H9 (cell line): ENCODE measurements at places on chromosomes 4 and X. TPM values are rescaled to one million over a fixed set of nuclear protein-coding genes. Genes with fewer than 3 reads are reported as not detected.

- no peak for DNase-seq
- no peaks in the 10 kb centered on the region for H3K36me3 ChIP-seq
- H3K4me3 ChIP-seq: no peak overlapping the region
- H3K27me3 ChIP-seq: no peaks in the 10 kb centered on the region
Measured at GRCh38 chrX:52078131-52078530, 9.1 kb upstream of the MAGED4B start.

GRCh38 chrX:100424012-100424411 lies 13.9 kb upstream of the PCDH19 start:
- H3K4me1 ChIP-seq: no peaks in the 10 kb centered on the region
- no peaks in the 10 kb centered on the region for H3K27me3 ChIP-seq
- peak; percentile 44 for DNase-seq

GRCh38 chrX:24190500-24191156 lies 41.1 kb downstream of the ZFX start:
- H3K27me3 ChIP-seq: no peaks in the 10 kb centered on the region; the same call in 1 of the 2 replicates
- DNase-seq: no peak
- H3K27ac ChIP-seq: no peak overlapping the region
- peaks cover 18% of the 10 kb centered on the region for H3K36me3 ChIP-seq
- no peaks in the 10 kb centered on the region for H3K4me1 ChIP-seq
- no peak overlapping the region for H3K4me3 ChIP-seq

GRCh38 chr4:5467111-5467510 lies 241.2 kb downstream of the EVC2 start:
- no peak overlapping the region for H3K4me3 ChIP-seq
- DNase-seq: no peak
- H3K4me1 ChIP-seq: no peaks in the 10 kb centered on the region
- H3K27me3 ChIP-seq: no peaks in the 10 kb centered on the region
- no peak overlapping the region for H3K27ac ChIP-seq

DNA sequence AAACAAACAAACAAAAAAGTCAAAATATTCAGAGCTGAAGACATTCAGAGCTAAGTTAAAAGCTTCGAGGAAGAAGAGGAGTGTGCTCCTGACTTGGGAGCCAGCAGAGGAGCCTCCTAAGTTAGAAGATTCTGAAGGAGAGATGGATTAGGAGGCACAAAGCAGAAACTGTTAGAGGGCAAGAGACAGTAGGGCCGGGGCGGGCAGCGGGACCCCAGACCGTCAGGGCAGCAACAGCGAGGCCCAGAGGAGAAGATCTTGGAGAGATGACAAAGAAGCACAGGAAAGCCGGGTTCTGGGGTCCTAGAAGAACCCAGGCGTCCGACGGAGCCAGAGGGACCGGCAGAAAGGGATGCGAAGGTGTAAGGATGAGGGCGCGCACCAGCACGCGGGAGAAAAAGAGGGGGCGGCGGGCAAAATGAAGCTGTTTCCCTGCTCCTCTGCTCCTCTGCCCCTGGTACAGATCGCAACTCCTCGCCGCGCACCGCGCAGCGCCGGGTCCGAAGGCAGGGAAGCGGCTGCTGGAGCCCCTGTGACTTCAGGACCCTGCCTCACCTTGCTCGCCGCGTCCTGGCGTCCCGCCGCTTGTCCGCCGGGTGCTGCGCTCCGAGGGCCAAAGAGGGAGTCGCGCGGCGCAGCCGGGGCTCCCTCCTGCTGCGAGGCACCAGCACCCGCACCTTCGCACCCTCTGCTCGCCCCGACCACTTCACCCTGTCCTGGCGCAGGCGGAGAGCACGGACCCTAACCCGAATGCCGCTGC lies 477 bp downstream of the KLHL13 start:
- H3K27ac ChIP-seq: no peak overlapping the region
- H3K4me3 ChIP-seq: peak overlapping the region; percentile 86
- peak; percentile 33 for DNase-seq
- no peaks in the 10 kb centered on the region for H3K27me3 ChIP-seq

Gene LRP2BP
- total RNA-seq: 0.20 and 0.46 TPM in 2 replicates

Gene C1QTNF7
- not detected in 2 replicates for total RNA-seq

Gene INTS6L
- total RNA-seq: 7.4 and 7.8 TPM in 2 replicates
